ENCODE measurements at places on chromosomes 11 and 22.
A peak's percentile ranks its signal among the peaks of the same experiment; 100 is the strongest.

GRCh38 chr11:12354750-12355545 lies 22.4 kb upstream of the PARVA start:
- DNase-seq: no peak

DNA sequence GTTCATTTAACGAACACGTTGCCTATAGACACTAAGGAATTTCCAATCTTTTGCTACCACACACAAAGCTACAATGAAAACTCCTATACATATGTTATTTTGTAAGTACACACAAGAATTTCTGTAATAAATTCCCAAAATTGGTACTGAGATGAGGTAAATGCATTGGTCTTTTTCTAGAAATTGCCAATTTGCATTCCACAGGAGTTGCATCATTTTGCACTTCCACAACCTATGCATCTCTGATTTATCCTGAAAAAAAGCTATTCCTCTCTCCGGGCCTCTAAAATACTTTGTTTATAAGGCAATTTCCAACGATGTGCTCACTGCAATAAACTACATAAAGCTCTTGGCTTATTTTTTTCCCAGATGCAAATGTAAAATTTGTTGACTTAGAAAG lies 24.9 kb downstream of the IMMP1L start:
- DNase-seq: no peak

DNA sequence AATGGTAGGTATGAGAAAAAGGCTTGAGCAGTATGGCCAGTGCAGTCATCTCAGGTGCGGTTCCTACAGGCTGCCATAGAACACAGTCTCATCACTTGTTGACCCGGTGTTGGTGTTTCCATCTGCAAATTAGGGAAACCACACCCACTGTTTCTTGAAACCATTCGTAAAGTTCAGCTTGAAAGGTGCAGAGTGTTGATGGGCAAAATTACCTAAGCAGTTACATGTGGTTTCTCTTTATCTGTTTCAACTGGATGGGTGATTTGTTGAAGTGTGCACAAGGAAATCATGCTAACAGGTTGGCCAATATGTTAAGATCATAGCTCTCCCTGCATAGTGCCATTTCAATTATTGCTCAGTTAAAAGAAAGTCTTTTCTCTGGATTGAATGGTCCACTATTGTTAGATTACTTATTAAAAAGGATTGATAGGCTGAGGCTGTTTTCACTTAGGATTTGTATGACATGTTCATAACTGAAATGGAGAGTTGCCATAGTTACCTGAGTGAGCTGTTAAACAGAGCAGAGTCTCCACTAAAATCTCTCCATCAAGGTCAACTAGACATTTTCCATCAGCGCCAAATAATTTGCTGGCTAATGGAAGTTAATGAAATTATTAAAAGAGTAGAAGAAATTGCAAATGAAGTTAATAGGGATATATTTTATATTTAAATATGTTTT lies 203.1 kb upstream of the MTMR2 start:
- no peak for DNase-seq

DNA sequence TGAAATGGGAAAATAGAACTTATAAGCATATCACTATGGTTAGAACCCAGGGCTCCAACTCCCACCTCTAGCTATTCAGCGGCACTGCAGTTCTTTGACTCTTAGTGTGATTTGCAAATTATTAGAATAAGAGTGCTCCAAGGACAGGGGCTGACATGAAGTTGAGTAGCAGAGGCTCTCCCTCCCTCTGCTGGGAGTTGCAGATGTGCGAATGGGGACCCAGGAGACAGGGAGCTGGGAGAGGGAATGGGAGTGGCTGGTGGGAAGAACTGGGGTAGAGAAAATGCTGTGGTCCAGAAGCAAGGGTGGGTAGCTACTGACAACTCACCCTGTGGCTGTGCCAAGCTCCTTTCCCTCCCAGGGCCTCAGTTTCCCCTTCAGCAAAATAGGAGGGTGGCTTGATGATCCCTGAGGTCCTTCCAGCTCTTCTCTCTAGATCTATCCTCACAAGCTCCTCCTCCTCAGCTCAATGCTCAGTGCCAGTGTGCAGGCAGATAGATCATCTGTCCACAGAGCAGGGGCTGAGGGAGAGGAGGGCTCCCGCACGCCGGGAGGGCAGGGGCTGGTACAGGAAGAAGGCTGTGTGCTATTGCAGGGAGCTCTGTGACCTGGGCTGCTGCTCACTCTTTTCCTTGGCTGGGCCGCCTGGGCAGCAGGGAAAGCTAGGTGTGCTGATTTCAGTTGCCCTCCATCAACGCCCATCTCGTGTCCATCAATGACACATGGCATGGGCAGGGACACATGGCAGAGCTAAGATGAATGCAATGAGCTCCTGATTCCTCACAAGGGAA lies 99.0 kb downstream of the NECTIN1 start:
- no peak for DNase-seq

DNA sequence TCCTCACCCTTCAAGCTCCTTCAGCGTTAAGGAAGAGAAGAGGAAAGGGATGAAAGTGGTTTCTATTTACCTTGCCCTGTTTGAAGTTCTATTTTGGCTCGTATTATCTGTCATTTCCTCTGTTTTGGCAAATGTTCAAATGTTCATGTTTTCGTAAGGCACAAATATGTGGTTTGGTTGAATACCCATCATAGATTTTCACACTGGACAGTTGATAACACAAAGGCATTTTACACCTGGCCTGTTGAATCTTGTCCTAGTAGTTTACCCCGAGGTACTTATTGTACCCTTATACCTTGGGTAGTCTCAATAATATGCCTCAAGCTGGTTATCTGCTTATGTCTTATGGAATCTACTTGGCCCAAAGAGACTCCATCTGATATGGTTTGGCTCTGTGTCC lies 706.9 kb downstream of the METTL15 start:
- no peak for DNase-seq

- no peak for DNase-seq
Observed at GRCh38 chr22:27378995-27379394, 422.6 kb downstream of the MN1 start.

- DNase-seq: no peak
Observed at GRCh38 chr11:46976182-46976854, 39.8 kb downstream of the CSTPP1 start.

- DNase-seq: no peak
Observed at GRCh38 chr11:117704395-117705100, 92.5 kb downstream of the DSCAML1 start.

DNA sequence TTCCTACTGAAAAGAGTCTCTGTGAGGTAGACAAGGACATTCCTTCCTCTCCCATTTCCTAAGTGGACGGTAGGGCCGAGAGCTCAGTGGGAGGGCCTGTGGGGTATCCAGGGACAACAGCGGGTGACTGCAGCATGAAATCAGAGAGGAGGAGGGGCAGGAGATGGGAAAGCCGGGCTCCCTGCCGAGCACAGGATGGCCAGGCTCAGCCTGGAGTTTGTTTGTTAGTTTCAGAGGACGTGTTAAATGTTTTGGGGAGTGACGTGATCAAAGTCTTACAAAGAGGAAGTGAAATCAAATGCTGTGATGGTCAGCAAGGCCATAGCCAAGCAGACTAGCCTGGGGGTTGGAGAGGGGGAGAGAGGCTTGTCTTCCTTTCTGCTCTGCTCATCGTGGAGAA lies 152.7 kb downstream of the ADAMTS15 start:
- DNase-seq: no peak

- DNase-seq: no peak
Observed at GRCh38 chr11:76610871-76611475, 59.6 kb downstream of the LRRC32 start.

- DNase-seq: no peak
Observed at GRCh38 chr11:36109590-36109849, 165.7 kb downstream of the LDLRAD3 start.

DNA sequence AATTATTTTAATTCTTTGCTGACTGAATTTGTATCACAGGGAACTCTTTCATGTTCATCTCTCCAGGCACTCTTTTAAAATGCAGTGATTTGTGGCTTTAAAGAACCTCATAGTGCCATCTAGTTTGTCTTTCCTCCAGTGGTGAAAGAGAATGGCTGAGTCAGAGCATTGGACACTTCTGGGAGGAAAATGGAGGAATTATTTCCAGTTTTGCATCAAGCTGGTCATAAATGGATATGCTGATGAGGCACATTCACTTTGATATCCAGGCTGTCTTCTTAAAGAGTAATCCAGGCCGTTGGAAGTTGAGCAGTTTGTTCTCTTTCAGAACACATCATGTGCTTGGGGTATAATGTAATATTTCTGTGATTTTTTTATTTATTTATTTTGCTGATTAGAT lies 273.7 kb downstream of the DDX10 start:
- DNase-seq: no peak

GRCh38 chr11:73883856-73884255 lies 7.1 kb downstream of the PAAF1 start:
- no peak for DNase-seq

- peak; percentile 23 for DNase-seq
Observed at GRCh38 chr11:112620621-112621394, 340.4 kb upstream of the NCAM1 start.
